ENCODE measurements at places on chromosomes 3 and 15. TPM values are rescaled to one million over a fixed set of nuclear protein-coding genes. Genes with fewer than 3 reads are reported as not detected.

GRCh38 chr3:146279951-146280350, 29.0 kb upstream of the PLSCR4 start:
- DNase-seq = no peak

DNA sequence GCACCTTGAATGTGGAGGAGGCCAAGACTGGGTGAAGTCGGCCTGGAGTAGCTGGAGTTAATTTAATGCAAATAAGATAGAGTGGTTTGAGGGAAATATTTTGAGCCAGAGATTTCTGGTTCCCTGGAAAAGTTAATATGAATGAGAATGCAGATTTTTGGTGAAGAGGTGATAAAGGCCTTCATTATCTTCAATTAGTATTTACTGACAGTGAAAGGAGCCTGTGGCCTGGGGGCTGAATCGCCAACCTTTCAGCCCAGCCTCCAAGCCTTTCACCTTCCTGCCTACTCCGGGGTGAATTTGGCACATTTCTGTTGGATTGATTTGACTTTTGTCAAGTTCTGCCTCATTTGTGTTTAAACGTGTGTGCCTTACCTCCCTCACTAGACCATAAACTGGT, 147.8 kb downstream of the SOX2 start:
- DNase-seq = no peak

DNA sequence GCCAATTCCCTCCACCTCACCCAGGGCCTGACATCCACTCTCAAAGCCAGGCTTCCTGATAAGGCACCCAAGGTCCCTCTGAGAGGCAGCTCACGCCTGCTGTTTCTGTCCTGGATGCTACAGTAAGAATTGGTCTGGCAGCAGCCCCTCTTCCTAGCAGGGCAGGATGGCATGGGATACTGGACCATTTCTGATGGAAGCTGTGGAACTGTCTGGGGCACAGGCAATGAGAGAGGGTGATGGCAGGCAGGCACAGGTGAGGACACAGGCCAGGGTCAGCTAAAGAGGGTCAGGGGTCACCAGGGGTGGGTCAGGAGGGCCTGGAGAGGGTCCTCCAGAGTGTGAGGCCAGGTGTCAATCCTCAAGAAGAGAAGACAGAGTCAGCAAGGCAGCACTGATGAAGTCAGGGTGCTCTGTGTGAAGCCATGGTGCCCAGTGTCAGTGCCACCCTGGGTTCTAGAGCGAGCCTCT, 41.9 kb upstream of the SLC41A3 start:
- DNase-seq = no peak

DNA sequence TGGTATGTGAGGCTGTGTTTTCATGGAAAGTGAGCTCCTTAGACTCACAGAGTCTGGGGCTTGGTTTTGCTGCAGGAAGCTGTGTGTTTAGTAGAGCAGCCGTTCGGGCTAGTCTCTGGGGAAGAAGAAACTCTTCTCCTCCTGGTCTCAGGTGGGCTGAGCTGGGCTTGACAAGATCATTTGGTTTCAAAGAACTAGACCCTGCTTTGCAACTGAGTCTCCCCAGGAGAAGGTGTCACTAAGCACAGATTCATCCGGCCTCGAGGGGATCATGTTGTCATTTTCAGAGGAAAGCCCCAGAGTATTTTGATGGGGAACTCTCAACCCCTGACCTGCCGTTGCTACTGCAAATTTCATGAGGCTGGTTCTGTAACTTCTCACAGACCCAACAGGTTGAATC, 188.5 kb downstream of the FAM43A start:
- no peak for DNase-seq

The ZNF197 gene
- 10.2 TPM for total RNA-seq

DNA sequence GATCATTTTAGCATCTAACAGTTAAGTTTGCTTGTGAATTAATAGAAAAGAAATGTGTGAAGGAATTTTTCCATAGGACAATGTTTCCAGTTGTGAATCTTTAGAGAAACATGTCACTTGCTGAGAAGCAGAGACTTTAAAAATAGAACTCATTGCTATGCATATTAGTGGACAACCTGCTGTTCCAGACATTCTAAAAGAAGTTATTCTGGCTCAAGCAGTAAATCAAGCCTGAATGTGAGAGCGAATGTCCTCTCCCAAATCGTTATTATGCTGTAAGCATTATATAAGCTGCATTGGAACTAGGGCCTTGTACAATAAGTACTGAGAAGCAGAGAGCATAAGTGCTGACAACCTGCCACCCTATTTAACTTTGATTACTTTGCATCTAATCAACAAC, 990.9 kb downstream of the PLOD2 start:
- no peak for DNase-seq

The IGSF11 gene
- not detected for total RNA-seq

The GOLGA8B gene
- 118 TPM for total RNA-seq

DNA sequence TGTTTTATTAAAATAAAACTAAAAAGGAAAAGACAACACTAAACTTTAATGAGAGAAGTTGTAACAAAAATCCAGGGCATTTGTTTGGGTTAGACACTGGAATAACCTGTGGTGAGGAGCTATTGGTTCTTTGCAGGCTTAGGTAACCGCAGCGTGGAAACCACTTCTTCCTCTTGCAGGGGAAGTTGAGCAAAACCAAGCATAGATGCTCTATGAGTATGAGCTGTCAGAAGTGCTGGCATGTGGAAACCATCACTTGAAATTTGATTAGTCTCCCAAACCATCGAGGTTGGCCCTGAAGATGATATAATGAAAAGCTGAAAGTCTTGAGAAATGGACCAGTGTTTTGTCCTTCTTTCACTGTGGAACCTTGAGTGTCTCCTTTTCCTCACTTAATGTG, 127.1 kb upstream of the RBMS3 start:
- peak; percentile 15 for DNase-seq

DNA sequence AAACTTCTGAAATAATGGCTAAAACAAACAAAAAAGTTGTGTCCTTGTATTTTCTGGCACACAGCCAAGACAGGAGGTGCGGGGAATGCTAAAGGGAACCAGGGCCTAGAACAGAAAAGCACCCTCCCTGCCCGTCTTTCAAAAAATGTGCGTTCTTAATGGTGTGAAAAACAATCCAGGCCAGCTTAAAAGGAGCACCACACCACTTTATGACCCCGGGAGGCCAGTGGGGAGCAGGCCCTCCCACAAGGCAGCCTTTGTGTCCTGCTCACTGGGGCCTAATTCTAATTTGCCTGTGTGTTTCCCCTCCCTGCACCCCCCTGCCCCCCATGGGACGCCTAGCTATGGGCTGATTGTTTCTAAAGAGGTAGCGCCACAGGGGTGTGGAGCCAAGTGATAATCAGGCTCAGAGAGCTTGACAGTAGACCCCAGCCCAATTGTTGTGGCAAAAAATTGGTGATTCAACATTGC, 181.4 kb downstream of the GREM1 start:
- DNase-seq = no peak

Data from GM12878 (cell line).